Astrocyte (in vitro differentiated cells and primary cell): ENCODE measurements at places on chromosomes 6 and 20.

DNA sequence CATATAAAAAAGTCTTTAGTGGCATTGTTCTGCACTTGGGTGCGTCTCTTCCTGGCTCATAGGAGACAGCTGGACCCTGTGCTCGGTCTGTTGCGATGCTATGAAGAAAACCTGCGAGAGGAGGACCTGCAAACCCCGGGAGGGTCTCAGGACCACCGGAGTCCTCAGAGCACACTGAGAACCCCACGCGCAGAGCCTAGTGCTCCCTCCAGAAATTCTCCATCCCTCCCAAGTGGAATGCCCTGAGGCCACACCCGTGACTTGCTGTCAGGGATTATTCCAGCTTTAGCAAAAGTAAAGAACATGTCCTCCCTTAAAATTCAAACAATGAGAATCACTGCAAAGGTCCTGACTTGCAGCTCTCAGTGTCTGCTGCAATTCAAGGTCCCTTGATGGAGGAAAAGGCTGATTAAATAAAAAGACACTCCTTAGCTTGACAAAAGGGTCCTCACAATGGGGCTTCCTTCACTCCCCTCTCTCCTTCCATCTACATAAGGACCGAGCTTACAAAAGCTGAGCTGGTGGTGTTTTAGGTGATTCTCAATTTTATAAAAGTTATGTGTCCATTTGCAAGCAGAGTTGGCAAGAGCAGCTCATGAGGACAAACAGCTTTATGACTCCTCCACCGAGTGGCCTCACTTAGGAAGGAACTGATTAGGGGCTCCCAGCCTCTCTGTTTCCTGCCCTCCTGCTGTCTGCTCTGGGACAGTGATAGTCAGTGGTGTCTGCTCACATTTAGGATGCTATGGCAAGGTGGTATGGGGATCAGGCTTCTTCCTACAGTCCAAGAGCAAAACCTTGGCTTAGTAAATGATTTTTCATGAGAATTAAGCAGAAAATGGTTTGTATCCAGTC, 97.0 kb downstream of the RAMACL start:
- no peak for DNase-seq

- DNase-seq = peak; percentile 83
These were observed 211.1 kb downstream of the ANKRD60 start for GRCh38 chr20:58017231-58017969.

GRCh38 chr6:132218059-132218696, 183.1 kb downstream of the MOXD1 start:
- no peak for DNase-seq

GRCh38 chr6:11096109-11096508, 2.5 kb downstream of the SMIM13 start:
- peak; percentile 61 for DNase-seq

DNA sequence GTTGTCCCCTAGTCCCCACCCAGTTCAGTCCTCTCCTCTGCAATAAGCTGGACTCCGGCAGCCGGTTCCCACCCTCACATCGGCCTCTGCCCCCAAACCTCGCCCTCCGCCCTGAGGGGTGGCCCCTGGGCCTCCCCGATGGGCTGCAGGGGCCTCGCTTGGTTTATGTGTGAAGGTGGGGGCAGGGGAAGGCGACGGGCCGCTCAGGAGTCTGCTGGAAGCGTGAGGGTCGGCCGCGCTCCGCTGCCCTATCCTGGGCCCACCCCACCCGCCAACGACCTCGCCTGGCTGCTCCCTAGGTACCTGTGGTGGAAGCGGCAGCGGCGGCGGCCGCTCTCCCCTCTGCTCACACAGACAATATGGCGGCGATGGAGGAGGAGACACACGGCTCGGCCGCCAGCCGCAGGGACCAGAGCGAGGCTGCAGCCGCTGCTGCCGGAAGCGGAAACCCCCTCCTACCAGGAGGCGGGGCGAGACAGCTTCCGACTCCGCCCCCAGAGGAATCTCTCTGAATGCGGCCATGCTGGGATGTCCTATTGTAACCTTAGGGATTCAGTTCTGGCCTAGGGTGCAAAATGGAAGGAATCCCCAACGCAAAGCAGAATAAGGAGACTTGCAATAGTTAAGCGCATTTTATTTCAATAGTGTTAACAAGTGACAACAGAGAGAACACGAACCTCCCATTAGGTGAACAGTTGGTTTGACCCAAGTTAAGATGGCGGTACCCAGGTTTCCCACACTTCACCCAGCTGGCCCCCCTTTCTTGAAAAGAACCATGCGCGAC, at the start of gene CSNK2A1:
Gene CSNK2A1 (minus strand): TSS at position 422 of the 784 bp plus-strand sequence. CDS start 35,239 bp downstream, outside the sequence.
- DNase-seq = peak; percentile 86

GRCh38 chr20:9163251-9163650, 94.4 kb downstream of the PLCB4 start:
- DNase-seq = no peak

- no peak for DNase-seq
These were observed 145.4 kb downstream of the DST start for GRCh38 chr6:56497240-56497639.

DNA sequence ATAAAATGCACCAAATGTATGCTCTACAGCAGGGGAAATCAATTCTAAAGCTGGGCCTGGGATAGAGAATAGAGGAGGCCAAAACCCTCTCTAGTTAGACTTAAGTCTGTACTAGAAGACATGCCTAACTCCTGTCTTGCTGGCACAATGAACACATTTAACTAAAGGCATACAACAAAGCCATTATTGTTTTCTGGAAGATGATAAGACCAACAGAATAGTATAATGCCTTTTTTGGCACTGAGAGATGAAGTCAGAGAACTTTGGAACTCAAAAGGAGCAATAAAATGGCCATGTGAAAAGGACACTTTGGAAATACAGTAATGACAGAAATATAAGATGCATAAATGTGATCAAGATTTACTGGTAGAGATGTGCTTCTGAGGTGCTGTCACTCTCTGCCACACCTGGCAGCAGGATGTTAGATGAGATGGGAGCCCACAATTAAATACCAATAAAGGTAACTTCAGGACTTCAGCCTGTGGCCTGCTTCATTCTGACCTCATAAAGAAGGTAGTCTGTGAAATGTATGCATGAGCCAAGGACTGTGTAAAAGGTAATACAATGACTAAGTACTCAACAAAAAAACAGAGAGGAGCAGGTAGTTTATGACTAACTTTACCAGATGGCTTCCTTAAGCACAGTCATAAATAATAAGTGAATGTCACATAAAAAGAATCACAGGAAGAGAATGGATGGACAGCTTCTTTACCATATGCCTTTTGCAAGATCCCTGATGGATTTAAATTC, 333.4 kb downstream of the BCKDHB start:
- DNase-seq = no peak

DNA sequence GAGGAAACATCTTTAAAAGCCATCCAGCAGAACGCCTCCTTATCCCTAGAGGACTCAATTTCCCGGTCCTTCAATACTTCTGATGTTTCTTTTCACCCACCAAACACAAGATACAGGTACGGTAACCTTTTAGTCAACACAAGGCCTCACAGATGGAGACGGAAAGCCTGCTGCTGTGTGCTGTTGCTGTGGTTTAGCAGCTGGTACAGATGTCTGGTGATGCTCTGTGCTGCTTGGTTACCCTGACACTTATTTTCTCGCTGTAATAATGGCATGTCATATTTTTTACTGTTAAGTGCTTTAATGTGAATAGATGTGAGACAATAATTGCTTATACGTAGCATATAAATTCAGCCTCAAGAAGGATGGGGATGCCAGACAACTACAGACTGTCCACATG, 25.3 kb downstream of the GMDS start:
- DNase-seq = no peak

DNA sequence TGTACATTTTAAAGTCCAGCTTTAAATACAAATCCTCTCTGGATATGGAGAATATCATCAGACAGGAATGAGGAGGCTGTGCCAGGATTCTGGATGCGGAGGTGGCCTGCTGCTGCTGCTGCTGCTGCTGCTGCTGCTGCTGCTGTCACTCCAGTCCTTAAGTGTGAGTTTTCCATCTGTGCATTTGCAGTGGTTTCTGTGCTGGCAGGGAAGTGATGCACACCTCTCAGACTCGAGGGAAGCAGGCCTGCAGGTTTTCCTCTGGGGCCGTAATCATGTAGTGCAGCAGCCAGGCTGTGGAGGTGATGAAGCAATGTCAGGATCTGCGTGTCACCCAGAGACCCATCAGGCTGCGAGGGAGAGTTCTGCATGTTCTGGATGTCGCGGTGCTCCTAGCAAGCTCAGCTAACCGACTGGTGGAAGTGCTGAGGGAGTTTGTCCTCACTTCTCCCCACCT, 32.0 kb downstream of the CFAP61 start:
- no peak for DNase-seq

DNA sequence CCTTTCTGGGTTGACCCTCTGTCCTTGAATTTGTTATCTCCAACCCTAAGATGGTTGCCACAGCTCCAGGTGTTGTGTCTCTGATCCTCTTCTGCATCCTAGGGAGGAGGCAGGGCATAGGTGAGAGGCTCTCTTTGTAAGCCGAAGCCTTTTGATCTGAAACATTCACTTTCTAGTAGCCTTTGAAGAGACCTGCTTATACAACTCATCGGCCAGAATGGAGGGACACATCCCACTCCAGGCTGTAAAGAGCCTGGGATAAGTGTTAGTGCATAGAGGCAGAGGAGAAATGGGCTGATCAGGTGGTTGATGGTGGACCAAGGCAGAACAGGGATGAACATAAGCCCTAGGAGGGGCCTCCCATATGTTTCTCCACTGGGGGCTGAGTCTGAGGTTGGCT, 137.1 kb upstream of the KCNG1 start:
- DNase-seq = no peak

- peak; percentile 31 for DNase-seq
These were observed 35.1 kb upstream of the BTN3A2 start for GRCh38 chr6:26329763-26330511.

- no peak for DNase-seq
These were observed 95.8 kb downstream of the TMEM242 start for GRCh38 chr6:157227202-157228166.

DNA sequence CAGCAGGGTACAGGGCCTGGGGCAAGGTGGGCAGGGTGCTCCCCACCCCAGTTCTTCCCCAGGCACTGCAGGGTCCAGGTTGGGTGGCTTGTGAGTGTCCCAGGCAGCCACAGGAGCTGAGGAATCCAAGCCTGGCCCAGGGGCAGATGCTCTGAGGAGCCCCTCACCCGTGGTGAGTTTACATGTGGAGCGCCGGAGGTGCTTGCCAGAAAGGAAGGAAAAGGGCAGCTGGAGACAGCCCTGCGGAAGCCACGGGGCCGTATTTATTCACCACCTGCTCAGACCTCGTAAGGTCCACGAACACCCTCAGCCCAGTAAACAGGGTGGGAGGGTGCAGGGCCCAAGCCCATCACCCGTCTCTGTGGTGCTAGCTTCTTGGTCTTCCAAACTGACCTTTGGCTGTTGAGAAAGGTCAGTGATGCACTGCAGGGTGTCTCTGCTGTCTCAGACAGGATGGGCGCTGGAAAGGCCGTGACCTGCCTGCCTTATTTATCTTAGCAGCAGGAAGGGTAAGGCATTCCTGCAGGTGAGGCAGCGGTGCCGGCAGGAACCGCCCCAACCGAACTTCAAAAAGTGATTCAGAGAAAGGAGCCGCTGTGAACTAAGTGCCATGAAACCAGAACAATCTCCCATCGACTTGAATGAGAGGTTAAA, 4.0 kb upstream of the FRMD1 start:
- no peak for DNase-seq

- peak; percentile 75 for DNase-seq
These were observed 319.7 kb upstream of the TCF21 start for GRCh38 chr6:133568970-133569889.

DNA sequence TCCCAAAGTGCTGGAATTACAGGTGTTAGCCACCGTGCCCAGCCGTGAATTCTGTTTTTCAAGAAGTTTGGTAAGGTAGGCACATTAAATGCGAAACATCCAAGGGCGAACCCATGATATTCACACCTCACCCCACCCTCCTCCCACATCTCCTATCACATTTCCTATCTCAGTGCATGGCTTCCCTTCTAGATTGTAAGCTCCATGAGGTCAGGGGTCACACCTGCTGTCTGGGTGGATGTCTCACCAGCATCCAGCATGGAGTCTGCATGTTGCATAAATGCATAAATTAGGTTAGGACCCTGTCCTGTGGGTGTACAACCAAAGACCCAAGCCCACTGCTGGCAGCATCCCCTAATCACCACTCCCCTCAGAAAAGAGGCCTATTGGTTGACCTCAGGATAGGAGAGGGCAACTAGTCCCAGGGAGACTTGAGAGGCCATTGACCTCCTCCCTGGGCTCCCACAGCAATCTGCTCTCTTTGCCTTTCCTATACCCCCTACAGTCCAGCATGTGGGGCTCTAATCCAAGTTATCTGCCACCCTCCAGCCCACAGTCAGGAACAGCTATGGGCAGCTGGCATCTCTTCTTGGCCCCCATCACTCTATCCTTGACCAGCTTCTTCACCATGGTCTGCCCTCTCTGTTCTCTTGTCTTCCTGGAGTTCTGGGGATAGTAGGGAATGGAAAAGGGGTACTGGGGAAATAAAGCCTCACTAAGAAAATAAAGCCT, 4.2 kb downstream of the PRRT1 start:
- DNase-seq = no peak

GRCh38 chr6:33820243-33820642, 16.4 kb upstream of the MLN start:
- DNase-seq = no peak

DNA sequence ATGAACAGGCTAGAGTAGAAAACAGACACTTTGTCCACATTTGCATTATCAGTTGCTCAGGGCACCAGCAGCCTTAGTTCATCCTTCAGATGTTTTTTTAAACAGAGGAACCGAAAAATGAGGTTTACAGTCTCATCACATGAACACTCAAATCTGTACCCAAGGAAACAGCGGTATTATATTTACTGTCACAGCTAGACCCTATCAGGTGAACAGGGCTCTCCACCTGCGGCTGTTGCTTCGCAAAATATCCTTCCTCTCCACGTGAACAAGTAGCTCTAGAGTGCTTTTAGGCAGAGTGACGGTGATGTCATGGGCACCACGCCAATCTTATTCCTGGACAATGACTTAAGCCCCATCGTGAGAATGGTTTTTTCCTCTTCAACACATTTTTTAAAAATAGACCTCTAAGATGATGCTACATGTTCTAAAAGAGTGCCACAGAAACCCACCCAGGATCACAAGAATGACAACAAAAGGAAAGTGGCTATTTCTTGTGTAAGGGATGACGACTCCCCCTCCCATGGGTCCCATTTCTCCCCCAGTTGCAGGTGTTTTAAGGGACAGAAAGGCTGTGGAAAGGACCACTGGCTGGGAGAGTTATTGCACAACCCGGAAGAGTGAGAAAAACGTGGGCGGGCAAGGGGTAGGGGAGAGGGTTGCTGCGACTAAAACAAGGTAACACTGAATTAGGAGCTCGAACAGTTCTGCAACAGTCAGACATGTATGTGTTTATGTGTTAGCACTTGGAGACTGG, 77.7 kb downstream of the EFHC1 start:
- DNase-seq = peak; percentile 62

DNA sequence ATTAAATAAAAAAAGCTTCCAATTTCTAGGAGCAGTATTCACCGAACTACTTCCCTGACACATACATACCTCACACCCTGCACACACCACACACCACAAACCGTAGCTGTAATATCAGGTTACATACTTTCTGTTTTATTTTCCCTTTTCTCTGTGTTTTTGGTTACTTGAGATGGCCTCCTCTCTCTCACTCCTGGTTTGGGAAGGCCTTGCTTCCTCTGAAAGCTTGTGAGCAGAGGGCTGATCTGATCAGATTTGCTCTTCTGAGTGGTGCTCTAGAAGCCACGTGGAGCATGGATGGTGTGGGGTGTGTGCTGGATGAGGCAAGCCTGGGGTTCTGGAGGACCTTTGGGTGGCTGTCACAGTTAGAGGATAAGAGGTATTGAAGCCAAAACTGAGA, 20.9 kb downstream of the UTRN start:
- peak; percentile 75 for DNase-seq
